Lung (tissue), 17 donors: ENCODE measurements at places on chromosomes 16 and 17. TPM values are rescaled to one million over a fixed set of nuclear protein-coding genes. Genes with fewer than 3 reads are reported as not detected.
A peak's percentile ranks its signal among the peaks of the same experiment; 100 is the strongest.

The RAB37 gene
- total RNA-seq = 7.3 TPM

The FN3K gene
- 21.0 TPM for total RNA-seq

The PMP22 gene
- total RNA-seq = 113 TPM

The SLC26A11 gene
- 27.8 TPM for total RNA-seq

The KRT23 gene
- 1.3 TPM for total RNA-seq

The RNF112 gene
- total RNA-seq = 6.9 TPM

GRCh38 chr16:17770104-17770503 is 299.3 kb upstream of the XYLT1 start:
- H3K27ac ChIP-seq = no peak overlapping the region
- H3K36me3 ChIP-seq = no peaks in the 10 kb centered on the region
- no peak overlapping the region for H3K4me3 ChIP-seq

DNA sequence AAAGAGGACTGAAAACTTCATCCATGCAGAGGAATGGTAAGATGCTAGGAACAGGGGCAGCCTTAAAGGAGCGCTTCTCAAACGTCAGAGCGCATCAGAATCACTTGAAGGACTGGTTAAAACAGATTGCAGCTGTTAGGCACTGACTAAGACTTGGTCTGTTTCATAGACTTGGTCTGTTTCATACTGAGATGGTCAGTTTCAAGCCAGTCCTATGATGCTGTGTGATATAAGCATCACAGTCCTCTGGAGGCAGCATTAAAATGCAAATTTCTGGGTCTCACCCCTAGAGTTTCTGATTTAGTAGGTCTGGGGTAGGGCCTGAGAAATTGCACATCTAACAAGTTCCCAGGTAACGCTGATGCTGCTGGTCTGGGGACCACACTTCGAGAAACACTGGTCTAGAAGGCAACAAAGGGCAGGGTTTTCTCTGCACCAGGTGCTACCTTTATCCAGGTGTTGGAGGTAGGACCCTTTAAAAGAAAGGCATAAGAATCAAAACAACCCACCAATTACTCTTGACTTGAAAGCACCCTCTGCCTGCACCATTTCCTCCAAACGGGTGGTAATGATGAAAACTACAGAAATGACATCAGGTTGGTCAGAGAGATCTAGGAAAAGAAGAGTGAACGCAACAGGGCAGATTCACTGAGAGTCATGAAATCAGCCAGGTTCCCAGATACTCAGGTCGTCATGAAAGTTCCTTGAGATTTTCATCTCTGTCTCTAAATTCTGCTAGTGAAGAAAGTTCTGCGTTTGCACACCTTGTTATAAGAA is 95.0 kb upstream of the RCVRN start:
- no peak overlapping the region for H3K27ac ChIP-seq
- H3K4me3 ChIP-seq = no peak overlapping the region
- DNase-seq = peak; percentile 69
- H3K27me3 ChIP-seq = no peaks in the 10 kb centered on the region
- H3K36me3 ChIP-seq = no peaks in the 10 kb centered on the region

DNA sequence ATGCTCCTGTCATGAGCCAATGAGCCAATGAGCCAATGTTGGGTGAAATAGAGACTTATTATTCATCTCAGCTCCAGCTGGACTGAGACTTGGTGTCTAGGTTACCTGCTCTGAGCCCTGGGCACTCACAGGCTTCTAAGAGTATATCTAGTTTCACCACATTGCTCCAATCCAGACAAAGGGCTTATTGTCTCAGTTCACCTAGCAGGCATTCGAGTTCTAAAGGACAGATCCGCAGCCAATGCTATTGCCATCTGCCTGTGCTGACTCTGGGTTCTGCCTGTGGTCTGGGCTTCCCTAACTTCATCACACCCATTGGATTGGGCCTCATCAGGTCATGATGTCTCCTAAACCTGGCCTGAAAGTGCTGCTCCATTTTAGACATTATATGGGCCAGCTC is 66.1 kb upstream of the HS3ST4 start:
- H3K4me1 ChIP-seq = no peaks in the 10 kb centered on the region
- no peak overlapping the region for H3K27ac ChIP-seq
- no peaks in the 10 kb centered on the region for H3K36me3 ChIP-seq
- peak; percentile 1 for DNase-seq

GRCh38 chr16:66460703-66461102 is 33.6 kb downstream of the BEAN1 start:
- H3K4me3 ChIP-seq = no peak overlapping the region
- no peaks in the 10 kb centered on the region for H3K36me3 ChIP-seq
- no peak overlapping the region for H3K27ac ChIP-seq
- DNase-seq = no peak
- no peaks in the 10 kb centered on the region for H3K27me3 ChIP-seq

- H3K4me3 ChIP-seq = no peak overlapping the region
- no peak overlapping the region for H3K27ac ChIP-seq
- H3K4me1 ChIP-seq = no peaks in the 10 kb centered on the region
- no peak for DNase-seq
- no peaks in the 10 kb centered on the region for H3K27me3 ChIP-seq
- no peaks in the 10 kb centered on the region for H3K36me3 ChIP-seq
These were observed 3.8 kb downstream of the CCL16 start for GRCh38 chr17:35977509-35977908.

GRCh38 chr16:24624102-24624501 is 84.7 kb downstream of the RBBP6 start:
- no peaks in the 10 kb centered on the region for H3K36me3 ChIP-seq
- no peak for DNase-seq
- no peak overlapping the region for H3K27ac ChIP-seq
- no peak overlapping the region for H3K4me3 ChIP-seq
- no peaks in the 10 kb centered on the region for H3K27me3 ChIP-seq
